ENCODE measurements at places on chromosomes 4 and X.

DNA sequence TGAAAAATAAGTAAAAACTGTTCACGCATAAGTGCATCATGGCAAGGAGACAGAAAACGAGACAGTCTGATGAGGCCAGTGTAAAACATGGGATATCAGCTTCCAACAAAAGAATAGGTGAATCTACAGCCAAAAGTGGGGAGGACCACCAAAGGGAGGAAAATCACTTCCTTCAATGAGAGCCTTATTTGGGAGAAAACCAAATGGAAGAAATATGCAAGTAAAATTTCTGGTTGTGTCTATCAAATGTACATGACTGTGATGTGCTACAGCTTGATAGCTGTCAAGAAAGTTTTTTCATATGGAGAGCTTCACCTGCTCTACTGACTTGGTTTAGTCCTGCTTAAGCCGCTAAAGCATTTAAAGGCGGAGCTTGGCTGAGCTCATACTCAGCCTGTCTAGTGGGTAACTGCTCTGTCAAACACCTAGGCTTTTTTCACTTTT is 66.2 kb downstream of the MAGEA1 start:
- no peak for DNase-seq

DNA sequence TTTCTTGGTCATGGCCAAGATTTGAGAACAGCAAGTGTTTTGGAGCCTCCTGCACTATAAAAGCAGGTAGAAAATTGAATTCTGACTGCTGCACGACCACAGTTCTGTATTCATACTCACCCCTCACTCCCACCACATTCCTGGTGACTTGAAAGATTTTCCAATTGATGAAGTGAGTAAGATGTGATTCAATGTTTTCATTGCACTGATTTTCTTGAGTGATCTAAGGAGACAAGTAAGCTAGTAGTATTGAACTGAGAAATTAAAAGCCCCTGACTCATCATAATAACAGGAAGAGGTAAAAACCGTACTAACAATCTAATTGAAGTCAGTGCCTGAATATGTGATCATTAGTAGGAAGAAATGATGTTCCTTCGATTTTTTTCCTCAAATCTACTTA is 6.1 kb upstream of the SEC24D start:
- DNase-seq = no peak

DNA sequence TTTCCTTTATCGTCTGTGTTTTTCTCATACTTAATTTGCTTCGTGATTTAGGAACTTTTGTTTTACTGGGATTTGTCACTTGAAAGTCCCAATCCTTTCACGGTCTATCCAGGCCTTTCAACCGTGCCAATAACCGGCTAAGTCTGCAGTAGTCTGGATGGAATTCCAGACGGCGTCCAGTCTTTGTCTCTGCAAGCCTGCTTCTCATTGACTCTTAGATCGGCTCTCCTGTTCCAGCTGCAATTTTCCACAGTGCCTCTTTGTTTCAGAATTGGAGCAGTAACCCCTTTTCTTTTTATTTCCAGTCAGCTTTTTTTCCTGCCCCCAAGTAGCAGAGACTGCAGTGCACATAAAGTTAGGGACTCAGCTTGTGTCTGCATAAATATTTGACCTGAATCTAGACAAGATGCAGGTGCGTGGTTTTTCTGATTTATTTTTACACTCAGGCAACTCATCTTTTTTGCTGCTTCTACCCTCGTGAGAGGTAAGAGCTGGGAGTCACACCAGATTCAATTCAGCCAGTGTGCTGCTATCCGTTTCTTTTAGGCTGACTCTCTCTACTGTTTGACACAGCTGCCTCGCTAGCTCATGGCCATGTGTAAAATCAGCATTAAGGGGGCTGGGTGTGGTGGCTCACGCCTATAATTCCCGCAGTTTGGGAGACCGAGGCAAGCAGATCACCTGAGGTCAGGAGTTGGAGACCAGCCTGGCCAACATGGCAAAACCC is 37.4 kb upstream of the DHRSX start:
- DNase-seq = no peak

- no peak for DNase-seq
Measured at GRCh38 chr4:56772134-56772533, 49.4 kb downstream of the SPINK2 start.

- no peak for DNase-seq
Measured at GRCh38 chr4:187726485-187726884, 269.1 kb upstream of the ZFP42 start.

GRCh38 chr4:25941457-25942221 is 27.6 kb downstream of the SMIM20 start:
- DNase-seq = no peak

GRCh38 chr4:152981278-152981677 is 45.2 kb downstream of the FHDC1 start:
- no peak for DNase-seq

- peak; percentile 13 for DNase-seq
Measured at GRCh38 chrX:2967998-2968909, 38.1 kb upstream of the ARSH start.

All from stimulated activated CD4-positive, alpha-beta T cell treated with anti-CD3 and anti-CD28 coated beads, Interleukin-4, amount 100 ng/mL, for 24 hours (primary cell).